H7 (cell line): ENCODE measurements at places on chromosomes 13 and 19.
A peak's percentile ranks its signal among the peaks of the same experiment; 100 is the strongest.

DNA sequence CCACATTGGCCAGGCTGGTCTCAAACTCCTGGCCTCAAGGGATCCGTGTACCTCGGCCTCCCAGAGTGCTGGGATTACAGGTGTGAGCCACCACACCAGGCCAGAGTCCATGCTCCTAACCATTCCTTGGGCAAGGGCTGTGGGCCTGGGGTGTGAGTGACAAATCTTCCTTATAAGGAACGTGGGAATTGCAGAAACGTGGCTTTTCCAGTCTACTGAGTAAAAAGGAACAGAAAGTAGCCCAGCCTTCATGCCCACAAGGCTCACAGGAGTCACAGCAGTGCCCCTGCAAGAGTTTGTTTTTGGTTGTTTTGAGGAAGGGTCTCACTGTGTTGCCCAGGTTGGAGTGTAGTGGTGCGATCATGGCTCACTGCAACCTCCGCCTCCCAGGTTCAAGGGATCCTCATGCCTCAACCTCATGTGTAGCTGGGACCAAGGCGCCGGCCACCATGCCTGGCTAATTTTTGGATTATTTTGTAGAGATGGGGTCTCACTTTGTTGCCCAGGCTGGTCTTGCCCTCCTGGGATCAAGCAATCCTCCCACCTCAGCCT, 5.1 kb downstream of the MYPOP start:
- DNase-seq, result no peak

DNA sequence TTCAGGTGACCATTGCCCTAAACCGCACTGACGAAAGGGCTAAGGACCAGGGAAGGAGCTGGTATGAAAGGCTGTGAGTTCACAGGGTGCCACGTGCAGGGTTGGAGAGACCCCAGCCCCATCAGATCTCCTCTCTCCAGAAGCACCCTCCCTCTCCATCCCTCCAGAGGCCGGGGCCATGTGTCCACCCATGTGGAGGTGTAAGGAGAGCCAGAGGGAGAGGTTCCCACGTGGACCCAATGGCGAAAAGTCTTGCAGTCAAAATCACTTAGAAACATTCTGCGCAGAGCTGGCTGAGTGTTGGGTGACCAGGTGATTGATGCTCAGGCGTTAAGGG, 168.3 kb downstream of the COL4A1 start:
- DNase-seq, result no peak

DNA sequence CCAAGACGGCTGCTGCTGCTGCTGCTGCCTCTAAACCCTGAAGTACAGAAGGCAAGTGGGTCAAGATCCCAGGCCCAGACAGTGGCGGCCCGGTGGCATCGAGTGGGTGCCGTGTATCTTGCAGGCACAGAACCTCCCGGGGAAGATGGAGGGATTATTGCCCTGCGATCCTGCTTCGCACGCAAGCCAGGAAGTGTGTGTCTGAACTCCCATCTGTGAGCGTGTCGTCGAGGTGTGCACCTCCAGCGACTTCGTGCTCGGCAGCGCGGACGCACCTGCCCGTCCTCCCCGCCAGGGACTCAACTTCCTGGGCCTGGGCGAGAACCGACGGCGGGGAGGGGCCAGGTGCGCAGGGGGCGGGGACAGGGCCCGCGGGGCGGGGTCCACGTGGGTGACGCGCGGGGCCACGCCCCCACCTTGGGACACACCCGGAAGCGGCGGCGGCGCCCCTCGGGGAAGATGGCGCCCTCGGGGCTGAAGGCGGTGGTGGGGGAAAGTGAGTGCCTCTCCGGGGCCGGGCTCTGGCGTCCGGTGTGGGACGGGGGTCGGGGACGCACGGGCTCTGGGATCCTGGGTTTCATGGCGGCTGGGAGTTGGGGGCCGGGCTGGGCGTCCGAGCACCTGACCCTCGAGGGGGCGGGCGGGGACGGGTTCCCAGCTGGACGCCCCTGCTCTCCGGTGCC, at the start of gene STXBP2:
Gene STXBP2, plus strand, starts transcription at position 420 of the 683 bp plus-strand sequence. Its CDS starts 40 bp downstream, at position 460.
- peak; percentile 100 for DNase-seq

DNA sequence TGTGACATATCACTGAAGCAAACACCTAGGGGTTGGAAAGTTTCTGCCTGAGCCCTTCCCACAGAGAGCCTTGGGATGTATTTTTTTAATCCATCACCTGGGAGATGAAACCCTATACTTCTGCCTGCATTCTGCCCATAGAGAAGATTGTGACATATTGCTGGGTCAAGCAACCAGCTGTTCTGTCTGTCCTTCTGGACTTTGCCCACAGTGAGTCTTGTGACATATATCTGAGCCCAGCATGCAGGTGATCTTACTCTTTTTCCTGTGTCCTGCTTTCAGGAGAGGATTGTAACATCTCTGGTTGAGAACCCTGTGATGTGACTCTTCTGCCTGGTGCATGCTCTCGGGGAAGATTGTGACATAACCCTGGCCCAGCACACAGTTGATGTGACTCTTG, 24.9 kb upstream of the ZNF681 start:
- DNase-seq, result no peak

- no peak for DNase-seq
Observed at GRCh38 chr13:33182729-33183128, 102.8 kb downstream of the STARD13 start.

DNA sequence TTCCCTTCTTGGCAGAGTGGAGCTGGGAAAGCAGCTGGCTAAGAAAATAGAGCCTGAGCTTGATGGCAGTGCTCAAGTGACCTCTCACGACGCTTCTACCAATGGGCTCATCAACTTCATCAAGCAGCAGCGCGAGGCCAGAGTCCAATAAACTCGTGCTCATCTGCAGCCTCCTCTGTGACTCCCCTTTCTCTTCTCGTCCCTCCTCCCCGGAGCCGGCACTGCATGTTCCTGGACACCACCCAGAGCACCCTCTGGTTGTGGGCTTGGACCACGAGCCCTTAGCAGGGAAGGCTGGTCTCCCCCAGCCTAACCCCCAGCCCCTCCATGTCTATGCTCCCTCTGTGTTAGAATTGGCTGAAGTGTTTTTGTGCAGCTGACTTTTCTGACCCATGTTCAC, 4.3 kb upstream of the PDCD2L start:
- no peak for DNase-seq

- peak; percentile 70 for DNase-seq
Observed at GRCh38 chr19:4297901-4298809, 4.0 kb downstream of the TMIGD2 start.

DNA sequence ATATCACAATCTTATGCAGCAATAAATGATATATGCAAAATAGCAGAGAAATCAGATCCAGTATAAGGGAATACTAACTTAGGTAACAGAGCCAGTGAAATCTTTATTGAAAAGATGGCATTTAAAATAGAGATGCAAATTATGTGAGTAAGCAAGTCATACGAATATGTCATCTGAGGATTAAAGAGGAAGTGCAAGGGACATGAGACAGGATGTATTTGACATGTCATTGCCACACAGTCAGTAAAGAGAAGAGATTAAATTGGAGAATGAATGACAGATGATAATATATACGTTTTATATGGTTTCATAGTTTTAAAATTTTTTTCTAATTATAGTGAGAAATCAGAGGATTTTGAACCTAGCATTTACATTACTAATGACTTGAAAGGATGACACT, 426.4 kb downstream of the SLITRK5 start:
- no peak for DNase-seq

DNA sequence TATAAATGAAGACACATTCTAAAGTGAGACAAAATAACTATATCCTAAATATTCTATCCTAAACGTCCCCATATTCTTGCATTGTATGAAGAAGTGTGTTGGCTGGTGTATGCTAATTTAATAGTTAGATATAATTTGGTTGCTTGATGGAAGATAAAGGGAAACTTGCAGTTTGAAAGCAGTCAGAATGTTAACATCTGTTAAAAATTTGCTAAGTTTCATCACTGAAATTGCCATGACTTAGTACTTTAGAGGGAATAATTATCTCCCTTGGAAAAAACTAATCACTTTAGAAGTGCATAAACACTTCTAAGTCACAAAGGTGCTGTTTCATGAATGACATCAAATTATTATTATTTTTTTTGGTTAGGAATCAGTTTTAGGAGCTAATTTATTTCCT, 61.6 kb downstream of the ITGBL1 start:
- DNase-seq, result no peak

DNA sequence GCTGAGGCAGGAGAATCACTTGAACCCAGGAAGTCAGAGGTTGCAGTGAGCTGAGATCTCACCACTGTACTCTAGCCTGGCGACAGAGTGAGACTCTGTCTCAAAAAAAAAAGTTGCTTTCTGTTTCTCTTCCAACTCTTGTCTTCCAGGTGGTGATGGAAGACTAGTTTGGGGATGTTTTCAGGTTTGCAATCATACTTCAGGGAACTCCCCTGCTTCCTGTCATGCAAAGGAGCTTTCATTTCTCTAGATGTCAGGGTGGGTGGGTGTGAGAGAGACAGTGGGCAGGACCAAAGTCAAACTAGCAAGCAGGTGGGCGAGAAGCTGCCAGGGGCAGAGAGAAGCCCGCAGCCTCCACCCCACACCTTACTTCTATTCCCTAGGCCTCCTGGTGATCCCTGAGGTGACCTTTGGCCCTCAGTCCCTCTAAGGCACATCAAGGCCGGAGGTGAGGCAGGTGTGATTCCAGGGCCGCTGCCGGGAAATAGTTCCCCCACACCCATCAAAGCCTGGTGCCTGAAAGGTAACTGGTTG, 25.7 kb downstream of the CCNE1 start:
- no peak for DNase-seq

DNA sequence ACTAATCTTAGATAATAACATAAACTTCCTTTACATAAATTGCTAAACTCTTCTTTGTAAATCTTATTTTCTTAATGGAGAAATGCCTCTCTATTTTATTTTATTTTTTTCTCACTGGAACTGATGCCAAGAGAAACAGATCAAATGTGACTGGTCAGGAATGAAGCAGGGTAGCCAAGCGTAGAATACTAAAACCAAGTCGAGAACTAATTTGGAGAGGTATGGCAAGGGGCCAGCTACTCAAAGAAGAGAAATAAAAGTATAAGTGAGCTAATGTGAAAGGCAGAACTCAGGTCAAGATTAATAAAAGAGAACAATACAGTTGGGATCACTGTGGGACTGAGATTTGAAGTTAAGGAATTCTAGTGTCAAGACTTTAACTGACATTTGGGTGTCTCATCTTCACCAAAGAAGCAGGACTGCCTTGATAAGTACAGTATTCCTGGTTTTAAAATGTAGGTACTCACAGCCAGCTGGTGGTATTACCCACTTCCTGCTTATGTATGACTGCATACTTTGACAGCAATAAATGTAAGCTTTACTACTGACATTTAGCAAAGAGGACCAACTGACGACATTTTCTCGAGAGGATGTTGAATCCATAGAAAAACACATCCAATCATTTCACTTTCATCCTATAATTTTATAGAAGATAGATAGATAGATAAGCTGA, 1192.2 kb downstream of the EFNB2 start:
- no peak for DNase-seq
